ENCODE measurements at places on chromosomes 7 and 10. TPM values are rescaled to one million over a fixed set of nuclear protein-coding genes. Genes with fewer than 3 reads are reported as not detected.
A peak's percentile ranks its signal among the peaks of the same experiment; 100 is the strongest.

GRCh38 chr7:125512373-125512772 lies 582.7 kb upstream of the POT1 start:
- DNase-seq, result no peak

DNA sequence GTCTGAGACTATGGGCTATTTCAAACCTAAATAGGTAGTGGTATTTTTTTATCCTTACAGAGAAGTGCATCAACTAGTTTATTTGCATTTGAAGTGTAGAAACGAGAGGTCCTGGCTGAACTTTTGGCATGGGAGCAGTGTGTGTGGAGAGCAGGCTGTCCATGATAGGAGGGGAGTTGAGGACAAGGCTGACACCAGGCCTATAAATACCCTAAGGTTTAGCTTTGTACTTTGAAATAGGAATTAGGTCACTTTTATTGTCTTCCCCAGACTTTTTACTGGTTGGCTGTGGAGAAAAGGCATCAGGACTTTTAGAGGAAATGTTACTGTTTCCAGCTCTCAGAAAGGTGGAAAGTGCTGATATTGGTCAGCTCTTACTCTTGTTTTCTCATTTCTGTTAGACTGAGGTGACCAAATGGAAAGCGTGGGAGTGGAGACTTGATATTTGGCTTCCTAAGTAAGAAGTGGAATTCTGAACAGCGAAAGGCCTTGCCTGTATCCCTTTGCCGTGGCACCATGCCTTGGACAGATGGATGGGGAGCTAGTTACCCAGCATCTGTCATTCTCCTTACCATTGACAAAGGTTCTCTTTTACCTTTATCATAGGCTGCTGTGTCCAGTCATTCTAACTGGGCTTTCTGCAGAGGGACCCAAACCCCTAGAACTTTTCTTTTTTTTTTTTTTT lies 46.0 kb downstream of the GBF1 start:
- DNase-seq, result peak; percentile 59

- no peak for DNase-seq
Observed at GRCh38 chr7:70645279-70645678, 486.7 kb upstream of the GALNT17 start.

The CYP3A7 gene
- total RNA-seq, result not detected

The ACSM6 gene
- not detected for total RNA-seq

The CHCHD3 gene
- total RNA-seq, result 98.8 TPM

The FAM180A gene
- total RNA-seq, result not detected

The TFEC gene
- total RNA-seq, result 2.0 TPM

- DNase-seq, result peak; percentile 12
Observed at GRCh38 chr10:34824870-34825269, 9.8 kb upstream of the PARD3 start.

The MRC1 gene
- total RNA-seq, result 156 TPM

The DNA2 gene
- total RNA-seq, result 8.7 TPM

- DNase-seq, result no peak
Observed at GRCh38 chr10:109106604-109107003, 816.7 kb downstream of the XPNPEP1 start.

- DNase-seq, result no peak
Observed at GRCh38 chr10:49744924-49745605, 17.1 kb downstream of the OGDHL start.

GRCh38 chr7:157822688-157823031 lies 485.9 kb downstream of the DNAJB6 start:
- DNase-seq, result no peak

DNA sequence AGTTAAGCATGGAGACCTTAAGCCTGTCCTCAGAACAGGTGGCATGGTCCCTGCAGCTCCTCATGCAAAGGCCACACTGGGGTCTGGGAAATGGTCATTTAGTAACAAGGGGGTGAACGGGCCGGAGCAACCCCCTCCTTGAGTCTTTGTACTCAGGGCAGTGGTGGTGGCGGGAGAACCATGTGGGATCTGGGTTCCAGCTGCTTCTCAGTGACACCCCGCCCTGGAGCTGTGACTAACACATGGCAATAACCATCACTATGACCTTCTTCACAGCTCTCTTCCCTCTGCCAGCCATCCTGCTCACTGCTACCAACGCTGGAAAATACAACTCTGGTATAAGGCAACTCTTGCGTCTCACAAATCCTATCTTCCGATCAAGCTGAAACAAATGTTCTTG lies 203.4 kb upstream of the FRMD4A start:
- DNase-seq, result no peak

DNA sequence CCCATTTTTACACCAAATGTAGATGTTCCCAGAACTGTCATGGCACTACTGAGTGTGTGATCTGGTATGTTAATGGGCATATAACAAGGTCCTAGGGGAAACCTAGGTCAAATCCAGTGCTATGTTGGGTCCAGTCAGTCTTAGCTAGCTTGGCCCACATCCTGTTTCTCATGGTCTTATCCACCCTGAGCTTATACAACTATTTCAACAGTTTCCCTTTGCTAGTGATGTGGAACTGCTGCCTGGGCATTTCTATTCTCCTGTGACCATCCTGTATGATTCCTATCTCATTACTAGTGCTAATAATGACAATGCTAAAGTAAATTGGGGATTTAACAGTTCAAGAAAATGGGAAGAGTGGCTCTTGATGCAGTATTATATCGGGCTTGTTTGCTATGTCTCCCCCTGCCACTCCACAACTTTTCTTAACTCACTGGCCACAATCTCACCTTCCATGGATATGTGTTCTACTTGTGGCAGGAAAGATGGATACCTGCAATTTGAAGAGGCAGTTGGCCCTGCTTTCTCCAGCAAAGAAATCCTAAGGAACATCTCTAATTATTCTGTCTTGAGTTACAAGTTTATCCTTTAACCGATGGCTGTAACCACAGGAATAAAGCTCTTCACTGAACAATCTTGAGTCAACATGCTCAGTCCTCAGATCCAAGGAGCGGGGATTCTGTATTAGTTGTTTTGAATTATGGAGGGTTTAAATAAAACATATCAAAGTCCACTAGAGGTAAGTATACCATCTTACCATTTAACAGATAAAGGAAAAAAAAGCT lies 707.8 kb downstream of the XPNPEP1 start:
- DNase-seq, result no peak

DNA sequence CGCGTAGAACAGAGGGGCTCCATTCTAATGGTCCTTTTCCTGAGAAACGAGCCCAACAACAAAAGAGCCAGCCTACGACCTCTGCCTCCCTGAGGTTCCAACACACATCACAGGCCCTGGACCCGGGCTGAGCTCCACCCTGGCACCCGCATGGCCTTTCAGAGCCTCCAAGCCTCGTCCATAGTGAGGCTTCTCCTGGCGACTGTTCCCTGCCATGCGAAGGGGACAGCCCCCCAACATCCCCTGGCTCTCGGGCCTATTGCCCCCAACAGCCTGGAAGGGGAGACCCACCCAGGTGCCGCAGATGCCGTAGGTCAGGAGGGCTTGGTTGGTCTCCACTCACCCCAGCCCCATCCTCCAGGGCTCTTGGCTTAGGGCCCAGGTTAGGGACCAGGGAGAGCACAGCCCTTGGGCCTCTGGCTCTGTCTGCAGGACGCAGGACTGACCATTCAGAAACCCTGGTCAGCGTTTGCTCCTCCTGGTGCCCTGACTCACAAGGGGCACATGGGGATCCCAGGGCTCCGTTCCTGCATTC lies 91.5 kb downstream of the TCERG1L start:
- DNase-seq, result no peak

- DNase-seq, result no peak
Observed at GRCh38 chr7:27392477-27392876, 149.9 kb downstream of the EVX1 start.

The SUN3 gene
- not detected for total RNA-seq

DNA sequence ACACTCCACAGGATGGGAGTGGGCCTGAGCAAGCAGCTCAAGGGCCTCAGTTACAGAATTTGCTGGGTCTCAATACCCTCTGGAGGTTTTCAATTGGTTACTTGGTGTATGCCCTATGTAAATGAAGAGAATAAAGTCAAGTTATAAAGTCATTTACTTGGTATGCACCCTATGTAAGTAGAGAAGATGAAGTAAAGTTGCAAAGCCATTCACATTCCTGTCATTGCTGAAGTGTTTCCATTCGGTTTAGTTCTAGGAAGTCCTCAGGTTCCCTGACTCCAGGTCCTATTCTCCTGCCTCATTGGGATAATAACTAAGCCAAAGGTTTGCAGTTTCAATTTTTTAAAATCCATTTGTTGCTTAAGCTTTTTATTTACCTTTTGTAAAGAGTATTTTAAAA lies 272.6 kb upstream of the NPSR1 start:
- DNase-seq, result no peak

DNA sequence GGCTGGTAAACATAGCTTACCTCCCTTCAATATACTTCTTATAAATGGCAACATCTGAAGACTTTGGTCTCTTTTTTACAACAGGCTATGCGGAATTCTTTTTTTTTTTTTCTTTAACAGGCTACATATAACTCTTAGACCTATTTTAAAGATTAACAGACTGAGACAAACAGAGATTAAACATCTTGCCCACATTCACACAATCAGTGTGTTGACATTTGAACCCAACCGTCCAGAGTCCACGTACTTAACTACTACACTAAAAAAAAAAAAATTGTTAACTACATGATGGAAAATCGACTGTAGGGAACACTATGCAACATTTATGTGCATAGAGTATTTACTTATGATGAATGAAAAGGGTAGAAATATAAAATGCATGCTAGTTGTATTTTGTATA lies 298.5 kb downstream of the ELMO1 start:
- DNase-seq, result no peak

- DNase-seq, result peak; percentile 44
Observed at GRCh38 chr10:86888585-86889381, 68.6 kb downstream of the MMRN2 start.

GRCh38 chr7:40000734-40001315 lies 50.8 kb downstream of the CDK13 start:
- no peak for DNase-seq
